NCI-H526 treated with DMSO at 0.1 percent for 48 hours (cell line): ENCODE measurements at places on chromosomes 6 and 20.
A peak's percentile ranks its signal among the peaks of the same experiment; 100 is the strongest.

- no peak for DNase-seq
Observed at GRCh38 chr20:32411955-32412706, 54.0 kb downstream of the ASXL1 start.

DNA sequence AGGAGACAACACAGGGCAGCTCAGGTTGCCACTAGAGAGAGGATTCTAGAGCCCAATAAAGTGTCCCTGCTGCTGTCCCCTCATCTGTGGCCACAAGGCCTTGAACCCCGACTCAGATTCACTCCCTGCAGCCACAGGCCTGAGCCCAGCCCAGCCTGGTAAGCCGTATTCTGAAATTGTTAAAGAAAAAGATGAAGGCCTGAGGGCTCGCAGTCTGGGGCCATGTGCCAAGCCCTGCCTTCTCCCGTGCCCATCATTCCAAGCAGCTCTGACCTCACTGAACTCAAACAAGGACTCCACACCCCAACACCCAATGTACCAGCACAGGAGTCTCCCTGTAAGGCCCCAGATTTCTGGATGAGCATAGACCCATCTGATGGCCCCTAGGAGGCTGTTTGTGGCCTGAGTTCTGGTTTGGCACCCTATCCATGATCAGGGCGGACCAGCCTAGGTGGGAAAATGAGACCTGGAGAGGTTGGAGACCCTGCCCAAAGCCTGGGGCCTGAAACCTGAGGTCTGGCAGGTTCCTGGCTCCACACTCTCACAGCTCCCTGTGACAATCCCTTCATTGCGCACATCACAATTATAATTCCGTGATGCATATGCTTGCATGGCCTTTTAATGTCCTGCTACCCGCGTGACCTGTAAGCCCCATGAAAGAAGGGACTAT lies 62.0 kb upstream of the TOP1 start:
- no peak for DNase-seq

- DNase-seq = no peak
Observed at GRCh38 chr6:36818756-36819155, 20.5 kb downstream of the CPNE5 start.

- DNase-seq = no peak
Observed at GRCh38 chr20:23180451-23180921, 94.4 kb upstream of the CD93 start.

DNA sequence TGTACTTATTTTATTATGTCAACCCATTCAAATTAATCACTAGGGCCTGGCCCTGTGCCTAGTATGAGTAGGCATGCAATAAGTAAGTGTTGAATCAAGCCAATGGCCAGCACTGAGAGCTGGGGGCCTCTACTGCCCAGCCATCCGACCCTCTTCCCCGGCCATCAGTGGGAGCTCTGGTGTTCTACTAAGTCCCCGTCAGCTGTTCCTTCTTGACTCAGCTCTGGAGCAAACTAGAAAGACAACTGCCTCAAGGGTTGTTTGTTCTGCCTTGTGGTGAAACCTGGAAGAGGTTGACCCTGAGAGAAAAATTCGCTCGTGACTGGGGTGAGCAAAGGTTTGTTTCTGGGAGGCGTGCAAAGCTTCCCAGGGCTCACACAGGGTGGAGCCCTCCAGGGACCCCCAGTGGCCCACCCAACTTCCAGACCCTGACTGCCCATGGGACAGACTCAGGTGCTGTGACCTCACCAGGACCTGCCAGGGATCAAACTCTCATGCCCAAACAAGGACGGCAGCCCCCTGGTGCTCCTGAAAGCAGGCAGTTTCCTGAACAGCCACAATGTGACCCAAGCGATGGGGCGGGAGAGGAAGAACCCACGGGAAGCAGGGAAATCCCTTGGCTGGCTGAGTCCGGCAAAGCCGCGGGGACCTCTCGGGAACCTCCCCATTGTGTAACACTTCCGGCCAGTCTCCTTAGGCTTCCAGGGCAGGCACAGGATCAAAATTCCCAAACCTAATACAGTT lies 50.4 kb downstream of the BANF2 start:
- DNase-seq = no peak

DNA sequence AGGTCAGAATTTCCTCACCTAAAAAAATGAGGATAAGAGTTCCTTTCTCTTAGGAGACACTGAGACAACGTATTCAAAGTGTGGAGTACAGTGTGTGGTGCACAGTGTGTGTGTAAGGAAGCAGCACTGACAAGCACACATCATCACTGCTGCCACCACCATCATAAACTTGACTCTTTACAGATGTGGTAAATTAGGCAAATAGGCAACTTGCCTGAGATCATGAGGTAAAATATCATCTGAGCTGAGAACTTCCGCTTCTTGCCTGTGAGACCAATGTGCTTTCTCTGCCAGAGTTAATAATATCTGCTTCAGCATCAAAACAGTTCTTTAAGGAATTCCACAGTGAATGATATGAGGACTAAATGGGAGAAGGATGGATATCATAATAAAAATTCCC lies 52.7 kb downstream of the LYRM4 start:
- DNase-seq = no peak

DNA sequence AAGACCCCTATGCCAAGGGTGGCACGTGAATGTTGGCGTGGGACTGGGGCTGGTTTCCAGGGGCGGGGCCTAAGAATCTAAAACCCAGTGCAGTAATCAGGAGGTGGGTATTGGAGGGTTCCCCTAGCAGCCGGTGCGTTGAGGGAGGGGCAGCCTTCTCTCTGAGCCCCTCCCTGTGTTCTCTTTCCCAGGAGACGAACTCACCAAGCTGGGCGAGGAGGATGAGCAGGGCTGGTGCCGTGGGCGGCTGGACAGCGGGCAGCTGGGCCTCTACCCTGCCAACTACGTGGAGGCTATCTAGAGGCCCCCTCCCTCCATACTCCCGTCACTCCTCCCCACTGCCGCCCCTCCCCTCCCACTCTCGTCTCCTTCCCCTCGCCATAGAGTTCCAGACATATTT lies 23.9 kb downstream of the SPDEF start:
- no peak for DNase-seq

GRCh38 chr20:1721687-1722512 lies 64.3 kb upstream of the SIRPG start:
- DNase-seq = no peak

DNA sequence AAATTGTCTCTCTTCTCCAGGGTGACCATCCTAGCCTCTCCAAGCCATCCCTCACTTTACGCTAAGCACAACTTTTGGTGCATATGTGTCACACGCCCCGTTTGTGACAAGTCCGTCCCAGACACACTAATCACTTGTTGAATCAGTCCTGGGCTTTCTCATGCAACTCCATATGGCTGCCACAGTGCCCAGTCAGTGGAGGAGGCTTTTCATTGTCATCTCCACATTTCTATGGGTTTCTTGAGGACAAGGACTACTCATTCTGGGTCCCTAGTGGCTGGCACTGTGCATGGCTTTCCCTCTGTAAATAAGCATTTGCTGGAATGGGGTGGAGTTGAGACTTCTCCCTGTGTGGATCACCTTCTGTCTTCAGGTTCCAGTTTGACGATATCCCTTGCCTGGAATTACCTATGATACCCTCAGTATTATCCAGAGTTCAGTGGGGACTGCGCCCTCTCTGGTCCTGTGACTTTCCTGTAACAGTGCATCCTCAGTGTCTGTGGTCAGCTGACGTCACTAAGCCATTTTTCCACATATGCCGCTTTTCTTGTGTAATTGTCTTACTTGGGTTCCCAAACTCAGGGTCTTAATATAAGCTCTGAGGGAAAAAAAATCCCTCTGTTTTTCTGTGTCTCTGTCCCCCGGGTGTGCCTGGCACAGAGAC lies 59.8 kb upstream of the MYL9 start:
- DNase-seq = no peak

DNA sequence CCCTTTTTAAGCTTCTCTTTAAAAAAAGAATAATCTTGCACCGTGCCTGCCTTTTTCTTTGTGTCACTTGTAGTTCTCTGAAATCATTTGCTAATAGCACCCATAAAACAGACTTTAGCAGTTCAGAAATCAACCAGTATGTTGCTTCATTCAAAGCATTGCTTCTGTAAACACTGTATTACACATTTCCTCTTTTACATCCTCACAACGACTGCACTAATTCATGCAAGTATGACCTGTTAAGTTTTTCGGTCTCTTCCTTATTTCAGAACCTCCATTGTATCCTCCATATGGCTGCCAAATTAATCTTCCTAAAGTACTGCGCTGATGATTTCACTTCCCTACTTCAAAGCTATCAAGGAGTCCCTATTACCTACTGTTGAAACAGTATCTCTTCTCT lies 142.9 kb upstream of the RNF217 start:
- DNase-seq = no peak

GRCh38 chr6:106517706-106518105 lies 111.6 kb downstream of the RTN4IP1 start:
- no peak for DNase-seq

DNA sequence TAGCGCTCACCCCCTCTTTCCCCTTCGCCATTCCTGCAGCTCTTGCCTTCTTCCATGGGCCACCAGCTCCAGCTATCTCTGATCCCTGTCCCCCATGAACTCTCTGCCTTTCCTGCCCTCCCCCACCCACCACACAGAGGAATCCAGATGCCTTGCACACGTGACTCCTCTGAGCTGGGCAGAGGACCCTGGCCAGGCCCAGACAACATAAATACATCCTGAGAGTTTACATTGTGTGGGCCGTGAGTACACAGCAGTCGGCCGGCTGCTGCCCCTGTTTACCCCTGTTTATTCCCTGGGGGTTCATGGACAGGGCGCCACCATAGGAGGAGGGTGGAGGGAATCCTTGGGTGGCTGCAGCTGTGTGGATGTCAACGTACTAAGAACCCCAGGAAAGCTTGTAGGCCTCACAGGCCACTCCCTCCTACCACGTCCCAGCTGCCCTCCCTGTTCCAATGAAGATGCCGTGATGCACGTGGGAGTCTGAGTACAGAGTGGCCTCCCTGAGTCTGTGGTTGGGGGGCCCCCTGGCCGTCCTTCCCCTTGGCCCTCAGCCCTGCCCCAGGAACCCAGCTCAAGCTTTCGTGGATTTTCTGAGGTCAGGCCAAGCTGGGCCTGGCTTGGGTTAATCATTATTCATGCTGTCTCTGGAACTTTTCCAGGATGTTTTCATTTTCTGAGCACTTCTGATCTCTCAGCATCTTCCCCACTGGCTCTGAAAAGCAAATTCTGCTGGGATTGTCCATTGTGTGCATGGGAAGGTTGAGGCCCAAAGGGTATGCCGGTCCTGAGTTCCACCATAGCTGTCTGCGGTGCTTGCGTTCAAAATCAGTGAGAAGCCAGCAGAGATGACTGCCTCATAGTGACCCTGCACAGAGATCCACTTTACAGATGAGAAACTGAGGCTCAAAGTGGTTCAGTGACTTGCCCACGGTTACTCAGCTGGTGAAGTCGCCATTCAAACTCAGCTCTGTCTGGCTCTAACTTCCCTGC lies 136.3 kb downstream of the MRPL14 start:
- no peak for DNase-seq

DNA sequence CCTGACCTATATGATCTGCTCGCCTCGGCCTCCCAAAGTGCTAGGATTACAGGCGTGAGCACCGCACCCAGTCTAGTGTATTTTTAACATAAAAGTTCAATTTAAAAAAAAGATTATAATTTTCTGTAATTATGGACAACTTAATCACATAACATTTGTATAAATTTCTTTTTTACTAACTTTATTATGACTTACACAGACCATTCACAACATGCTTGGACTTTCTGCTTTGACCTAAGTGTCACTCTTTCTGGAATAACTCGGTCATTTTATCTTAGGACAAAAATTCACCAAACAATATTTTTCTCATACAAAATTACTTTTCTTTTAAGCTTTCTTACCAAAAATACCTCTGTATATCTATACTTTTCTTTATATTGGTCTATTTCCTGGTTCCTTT lies 15.4 kb upstream of the IL22RA2 start:
- DNase-seq = no peak

GRCh38 chr20:57190536-57191264 lies 75.7 kb downstream of the BMP7 start:
- no peak for DNase-seq

DNA sequence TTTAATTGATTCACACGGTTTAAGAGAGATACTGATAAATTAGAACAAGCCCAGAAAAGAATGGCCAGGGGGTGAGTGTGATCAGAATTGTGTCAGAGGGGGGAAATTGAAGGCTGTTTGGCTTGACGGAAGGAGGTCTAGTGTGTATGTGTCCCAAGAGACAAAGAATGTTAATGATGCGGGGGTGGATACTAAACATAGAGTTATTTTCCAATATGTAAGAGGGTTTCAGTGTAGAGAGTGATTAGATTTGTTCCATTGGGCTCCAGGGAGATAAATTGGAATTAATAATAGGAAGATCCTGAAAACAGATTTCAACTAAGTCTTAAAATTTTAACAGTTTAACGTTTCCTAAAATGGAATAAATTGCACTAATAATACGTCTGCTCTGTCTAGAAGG lies 38.1 kb upstream of the UTRN start:
- no peak for DNase-seq

DNA sequence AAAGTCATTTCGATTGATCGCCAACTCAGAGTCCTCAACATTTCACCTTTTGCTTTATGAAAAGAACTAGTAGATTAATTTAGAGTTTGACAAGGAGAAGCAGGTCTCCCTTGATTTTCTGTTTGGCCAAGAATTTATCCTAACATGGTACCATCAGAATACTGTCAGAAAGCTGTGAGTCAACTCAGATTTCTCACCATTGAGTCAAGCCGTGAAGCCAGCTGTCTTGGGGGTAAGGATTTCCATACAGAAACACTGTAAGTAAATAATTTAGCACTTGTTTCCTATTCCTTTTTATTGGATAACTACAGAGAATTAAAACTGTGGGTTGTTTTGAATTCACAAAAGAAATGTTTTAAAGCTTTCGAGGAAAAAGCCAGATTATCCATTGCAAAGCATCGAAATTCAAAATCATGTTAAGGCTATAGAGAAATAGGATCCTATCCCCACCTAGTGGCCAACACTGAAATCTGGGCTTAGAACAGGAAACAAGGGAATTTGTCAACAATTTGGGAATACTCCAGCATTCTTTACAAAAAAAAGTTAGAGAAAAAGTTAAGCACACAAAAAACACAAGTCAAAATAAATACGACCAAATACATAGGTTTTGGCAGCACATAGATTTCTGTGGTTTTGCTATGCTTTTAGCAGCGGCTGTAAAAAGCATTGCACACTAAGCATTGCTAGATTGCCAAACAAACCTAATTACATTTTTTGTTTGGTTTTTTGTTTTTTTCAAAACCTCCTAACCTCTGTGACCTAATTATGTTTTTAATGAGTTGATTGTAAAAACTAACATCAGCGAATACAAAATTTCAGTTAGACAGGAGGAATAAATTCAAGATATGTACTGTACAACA lies 44.2 kb downstream of the COL11A2 start:
- DNase-seq = peak; percentile 18

- DNase-seq = no peak
Observed at GRCh38 chr6:54291738-54292137, 16.5 kb upstream of the TINAG start.

DNA sequence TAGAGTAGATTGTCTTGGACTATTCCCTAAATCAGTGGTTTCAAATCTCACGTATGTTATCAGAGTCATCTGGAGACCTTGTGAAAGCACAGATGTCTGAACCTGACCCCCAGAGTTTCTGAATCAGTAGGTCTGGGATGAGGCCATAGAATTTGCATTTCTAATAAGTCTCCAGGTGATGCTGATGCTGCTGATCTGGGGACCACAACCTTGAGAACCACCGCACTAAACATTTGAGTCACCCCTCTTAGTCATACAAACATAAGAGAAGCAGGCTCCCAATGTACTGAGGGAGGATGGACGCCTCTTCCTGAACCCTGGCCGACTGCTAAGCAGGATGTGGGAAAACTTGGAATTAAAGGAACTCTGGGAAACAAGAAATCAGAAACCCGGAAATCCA lies 187.8 kb upstream of the PRDM1 start:
- DNase-seq = no peak

GRCh38 chr20:17229256-17229655 lies 2.4 kb downstream of the PCSK2 start:
- no peak for DNase-seq

- no peak for DNase-seq
Observed at GRCh38 chr6:121523628-121524027, 88.2 kb downstream of the GJA1 start.
